ENCODE measurements at places on chromosomes 12 and 14.

- no peak for DNase-seq
Observed at GRCh38 chr12:92340441-92341064, 194.9 kb upstream of the BTG1 start.

GRCh38 chr12:75011120-75011519 is 198.5 kb downstream of the KCNC2 start:
- no peak for DNase-seq

DNA sequence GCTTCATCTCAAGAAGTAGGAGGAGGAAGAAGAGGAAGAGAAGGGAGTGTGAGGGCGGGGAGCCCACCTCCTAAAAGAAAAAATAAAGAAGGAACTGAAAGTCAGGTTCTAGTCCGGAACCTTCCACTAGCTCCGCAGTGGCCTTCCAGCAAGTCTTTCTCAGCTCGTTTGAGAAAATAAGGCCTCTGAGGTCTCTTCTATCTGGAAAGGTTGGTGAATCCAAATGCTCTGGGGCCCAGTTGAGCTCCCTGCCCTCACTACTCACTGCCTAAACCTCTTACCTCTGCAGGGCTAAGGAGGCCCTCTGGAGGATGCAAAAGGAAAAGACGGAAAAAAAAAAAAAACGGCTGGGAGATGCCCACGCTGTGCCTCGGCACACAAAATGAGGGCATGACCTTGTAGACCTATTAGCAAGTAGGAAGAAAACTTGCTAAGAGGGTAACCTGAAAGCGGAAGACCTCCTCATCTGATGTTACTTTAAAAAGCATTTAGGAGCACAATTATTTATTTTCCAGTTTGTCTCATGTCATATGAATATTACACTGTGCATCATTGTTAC is 35.9 kb downstream of the FBLN5 start:
- peak; percentile 34 for DNase-seq

- DNase-seq = no peak
Observed at GRCh38 chr14:95647926-95648325, 38.3 kb upstream of the TCL1B start.

DNA sequence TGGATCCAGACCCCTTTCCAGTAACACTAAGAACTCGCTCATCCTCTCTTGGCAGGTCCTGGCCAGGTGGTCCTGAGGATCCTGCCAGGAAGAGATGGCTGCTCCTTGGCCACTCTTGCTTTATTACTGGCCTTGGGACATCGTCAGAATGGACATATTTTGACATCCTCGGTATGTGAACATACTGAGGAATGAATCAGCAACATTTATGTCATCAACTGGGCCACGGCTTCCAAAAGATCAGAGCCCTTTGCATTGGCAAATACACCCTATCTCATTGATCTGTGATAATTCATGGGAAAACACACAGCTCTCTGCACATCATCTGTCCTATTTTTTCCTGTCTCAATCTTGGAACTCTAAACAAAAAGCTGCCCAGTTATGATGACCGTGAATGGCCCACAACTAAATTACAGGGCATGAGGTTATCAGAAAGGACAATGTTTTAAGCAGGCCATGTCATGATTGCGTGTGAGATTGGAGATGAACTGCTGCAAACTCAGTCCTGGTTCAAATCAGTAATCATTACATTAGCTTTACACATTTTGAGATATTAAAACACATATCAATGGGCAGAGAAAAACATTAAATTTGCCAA is 1325.8 kb downstream of the AACS start:
- no peak for DNase-seq

GRCh38 chr14:29102996-29103395 is 336.4 kb downstream of the FOXG1 start:
- no peak for DNase-seq

- no peak for DNase-seq
Observed at GRCh38 chr12:5856692-5857091, 88.4 kb downstream of the ANO2 start.

DNA sequence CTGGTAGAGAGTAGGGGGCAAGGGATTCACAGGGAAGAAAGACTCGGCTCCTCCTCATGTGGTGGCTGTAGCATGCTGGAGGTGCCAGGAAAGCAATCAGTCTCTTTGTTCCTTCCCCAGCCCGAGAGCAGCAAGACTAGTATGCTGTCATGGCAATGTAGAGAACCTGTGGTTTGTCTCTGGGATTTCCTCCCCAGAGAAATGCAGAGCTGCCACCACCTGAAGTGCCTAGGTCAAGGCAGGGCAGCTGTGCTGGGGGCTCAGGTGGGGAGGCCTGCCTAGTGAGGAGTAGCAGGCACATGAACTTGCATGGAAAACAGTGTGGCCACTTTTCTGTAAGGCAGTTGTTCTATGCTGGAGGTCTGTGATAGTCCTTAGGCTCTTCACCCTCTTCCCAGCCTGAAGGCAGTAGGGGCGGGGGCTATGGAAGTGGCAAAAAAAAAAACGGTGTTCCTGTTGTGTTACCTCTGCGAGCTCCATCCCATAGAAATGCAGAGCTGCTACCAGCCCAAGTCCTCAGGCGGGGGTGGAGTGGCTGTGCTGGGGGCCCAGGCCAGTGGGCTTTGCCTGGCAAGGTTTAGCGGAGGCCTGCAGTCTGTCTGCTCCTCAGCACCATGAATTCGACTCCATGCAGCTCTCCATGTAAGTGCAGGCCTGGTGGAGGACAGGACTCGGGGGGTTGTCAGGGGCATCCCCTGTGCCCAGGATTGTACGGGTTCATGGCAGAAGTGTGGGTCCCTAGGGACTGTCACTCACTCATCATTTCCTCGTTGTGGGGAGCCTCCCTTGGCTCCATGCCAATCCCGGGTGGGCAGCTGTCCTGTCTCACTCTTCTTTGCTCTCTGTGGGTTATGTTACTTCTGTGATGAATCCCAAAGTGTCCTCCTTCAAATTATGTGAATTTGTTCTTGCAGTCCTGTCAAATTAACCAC is 4.1 kb upstream of the CLEC4D start:
- no peak for DNase-seq

DNA sequence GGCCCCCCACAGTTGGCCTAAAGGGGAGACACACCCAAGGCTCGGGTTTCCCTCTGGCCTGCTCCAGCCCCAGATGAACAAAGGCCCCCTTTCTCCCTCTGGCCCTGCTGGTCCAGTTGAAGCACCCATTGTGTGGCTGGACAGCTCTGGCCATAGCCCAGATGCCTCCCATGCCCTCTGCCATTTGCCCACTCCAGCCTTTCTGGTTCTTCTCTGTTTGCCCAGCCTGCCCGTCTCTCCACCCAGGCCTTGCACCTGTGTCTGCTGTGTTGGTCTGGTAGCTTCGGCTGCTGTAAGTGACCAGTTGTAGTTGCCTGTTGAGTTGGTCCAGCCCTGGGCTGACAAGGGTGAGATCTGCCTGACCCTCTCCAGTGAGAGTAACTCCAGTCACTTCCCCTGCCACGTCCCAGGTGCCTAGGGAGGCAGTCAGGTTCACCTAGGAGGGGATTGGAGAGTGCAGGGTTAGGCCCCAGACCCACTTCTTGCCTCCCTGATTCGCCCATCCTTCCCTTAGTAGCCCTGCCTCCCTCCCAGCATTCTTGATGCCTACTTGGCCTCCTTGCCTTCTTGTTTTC is 3.0 kb downstream of the B4GALNT1 start:
- DNase-seq = no peak

GRCh38 chr14:24246765-24247212 is 4.4 kb upstream of the TINF2 start:
- DNase-seq = no peak

- DNase-seq = no peak
Observed at GRCh38 chr12:113698510-113698858, 226.8 kb upstream of the LHX5 start.

DNA sequence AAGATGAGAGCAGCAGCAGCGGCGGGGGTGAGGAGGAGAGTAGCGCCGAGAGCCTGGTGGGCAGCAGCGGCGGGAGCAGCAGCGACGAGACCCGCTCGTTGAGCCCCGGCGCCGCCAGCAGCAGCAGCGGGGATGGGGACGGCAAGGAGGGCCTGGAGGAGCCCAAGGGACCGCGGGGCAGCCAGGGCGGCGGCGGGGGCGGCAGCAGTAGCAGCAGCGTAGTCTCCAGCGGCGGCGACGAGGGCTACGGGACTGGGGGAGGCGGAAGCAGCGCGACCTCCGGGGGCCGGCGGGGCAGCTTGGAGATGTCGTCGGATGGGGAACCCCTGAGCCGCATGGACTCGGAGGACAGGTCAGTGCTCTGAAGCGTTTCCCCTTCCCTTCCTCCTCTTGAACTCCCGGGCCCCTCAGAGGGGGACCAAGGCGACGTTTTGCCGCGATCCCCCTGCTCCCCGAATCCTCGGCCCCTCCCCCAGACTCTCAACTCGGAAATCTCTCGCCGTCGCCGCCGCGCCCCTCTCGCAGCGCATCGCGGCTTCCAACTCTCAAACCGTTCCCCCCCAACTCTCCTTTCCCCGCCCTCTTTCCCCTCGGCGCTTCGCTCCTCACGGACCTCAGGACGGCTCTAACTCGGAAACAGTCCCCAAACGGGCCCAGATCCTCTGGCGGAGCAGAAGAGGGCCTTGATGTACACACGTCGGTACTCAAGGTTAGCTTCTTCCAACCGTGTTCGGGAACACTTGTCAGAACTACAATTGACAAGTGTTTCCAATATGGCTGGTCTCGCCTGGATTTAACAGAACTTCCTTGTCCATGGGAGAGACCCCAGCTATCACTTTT is 947 bp downstream of the AEBP2 start:
- peak; percentile 58 for DNase-seq

DNA sequence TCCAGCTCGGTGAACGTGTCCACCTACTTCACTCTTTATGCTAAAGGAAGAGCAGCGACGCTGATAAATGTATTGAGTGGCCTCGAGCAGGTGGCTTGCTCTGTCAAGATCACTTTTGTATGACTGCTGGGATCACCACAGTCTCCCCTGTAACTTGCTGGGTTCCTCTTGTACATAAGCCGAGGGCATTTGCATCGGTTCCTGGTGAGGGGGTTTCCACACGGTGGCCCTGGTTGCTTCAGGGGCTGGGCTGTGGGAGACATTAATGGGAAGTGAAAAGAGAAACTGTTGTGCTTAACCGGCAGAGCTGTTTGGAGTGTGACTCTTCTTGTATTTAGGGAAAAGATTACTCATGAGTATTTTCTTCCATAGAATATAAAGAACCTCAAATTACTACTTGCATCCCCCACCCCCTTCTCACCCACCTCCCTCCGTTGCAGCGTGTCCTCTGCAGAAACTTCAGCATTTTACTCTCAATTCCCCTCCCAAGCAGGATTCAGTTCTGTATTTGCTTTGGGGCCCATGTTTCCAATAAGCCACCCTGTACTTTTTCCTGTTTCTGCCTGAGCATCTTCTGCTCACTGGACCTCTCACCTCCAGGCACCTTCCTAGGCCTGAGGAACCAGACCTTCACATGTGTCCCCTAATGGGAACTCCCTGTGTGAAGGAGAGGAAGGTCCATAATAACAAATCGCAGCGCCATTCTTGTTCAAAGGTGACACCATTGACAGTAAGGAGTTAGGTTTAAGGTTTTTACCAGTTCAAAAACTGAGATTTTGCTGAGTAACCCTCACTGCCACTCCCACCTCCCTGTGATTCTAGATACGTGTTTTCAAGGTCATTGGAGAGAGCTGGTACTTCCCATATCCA is 187.0 kb downstream of the ETV6 start:
- DNase-seq = no peak

DNA sequence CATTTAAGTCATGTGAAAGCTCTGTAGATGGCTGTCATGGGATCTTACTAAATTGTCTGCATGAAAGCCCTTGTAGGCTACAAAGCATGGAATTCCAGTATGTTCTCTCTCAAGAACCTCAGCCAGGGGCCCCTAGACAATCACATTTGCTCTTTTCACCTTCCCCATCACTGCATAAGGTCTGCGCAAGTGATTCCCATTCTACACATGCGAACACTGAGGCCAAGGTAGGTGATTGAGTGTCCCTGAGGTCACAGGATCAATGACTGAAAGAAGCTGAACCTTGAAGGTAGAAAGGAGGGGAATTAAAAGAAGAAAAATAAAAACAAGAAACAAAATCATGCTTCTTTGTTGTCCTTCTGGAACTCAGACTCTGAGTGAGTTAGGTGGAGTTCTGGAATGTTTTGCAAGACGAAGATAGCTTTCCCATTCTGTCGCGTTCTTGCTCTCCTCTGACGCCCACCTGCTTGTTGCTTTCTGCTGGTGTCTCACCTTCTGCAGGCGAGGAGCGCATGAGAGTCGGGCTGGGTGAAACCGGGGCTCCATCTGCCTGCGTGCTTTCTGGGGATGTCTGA is 79.9 kb downstream of the SPRING1 start:
- DNase-seq = no peak

- DNase-seq = no peak
Observed at GRCh38 chr12:105231396-105231795, 4.6 kb downstream of the APPL2 start.

DNA sequence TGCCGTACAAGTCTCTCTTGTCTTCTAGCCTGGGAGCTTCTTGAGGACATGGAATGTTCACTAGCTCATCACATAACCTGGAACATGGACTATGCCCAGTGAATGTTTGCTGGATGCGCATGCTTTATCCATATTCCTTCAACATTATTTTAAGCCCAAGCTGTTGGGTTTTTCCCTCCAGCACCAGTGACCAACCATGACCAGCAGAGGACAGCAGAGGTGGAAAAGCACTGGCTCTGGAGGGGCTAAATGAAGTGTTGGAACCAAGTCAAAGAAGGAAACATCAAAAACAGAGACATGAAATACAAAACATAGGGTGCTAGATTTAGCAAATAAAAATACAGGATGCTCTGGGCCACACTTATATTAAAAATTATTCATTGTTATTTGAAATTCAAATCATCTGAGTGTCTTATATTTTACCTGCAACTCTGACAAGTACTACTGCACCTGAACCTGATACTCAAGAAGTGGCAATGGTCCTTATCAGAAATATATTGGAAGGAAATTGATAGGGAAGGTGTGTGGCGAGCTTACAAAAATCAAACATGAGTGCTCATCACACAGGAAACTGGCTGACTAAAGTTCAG is 23.1 kb upstream of the HELB start:
- peak; percentile 19 for DNase-seq

DNA sequence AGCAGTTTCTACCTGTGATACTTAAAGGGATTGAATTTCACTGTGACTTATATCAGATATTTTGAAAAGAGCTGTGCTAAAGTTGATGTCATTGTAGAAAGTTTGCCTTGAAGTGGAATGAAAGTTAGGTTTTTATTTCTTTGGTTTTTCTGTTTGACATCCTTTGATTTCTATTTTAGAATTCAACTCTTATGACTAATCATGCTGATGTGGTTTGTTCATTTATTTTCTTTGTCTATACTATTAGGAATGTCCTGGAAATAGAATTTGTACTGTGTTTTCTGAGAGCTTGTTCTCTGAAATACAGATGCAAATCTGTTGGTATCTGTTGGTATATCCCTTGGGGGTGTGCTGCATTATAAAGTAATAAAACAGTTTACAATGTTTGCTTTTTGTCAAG is 3.3 kb downstream of the CNOT2 start:
- peak; percentile 42 for DNase-seq

GRCh38 chr12:52246720-52247621 is 13.9 kb downstream of the KRT7 start:
- DNase-seq = no peak

DNA sequence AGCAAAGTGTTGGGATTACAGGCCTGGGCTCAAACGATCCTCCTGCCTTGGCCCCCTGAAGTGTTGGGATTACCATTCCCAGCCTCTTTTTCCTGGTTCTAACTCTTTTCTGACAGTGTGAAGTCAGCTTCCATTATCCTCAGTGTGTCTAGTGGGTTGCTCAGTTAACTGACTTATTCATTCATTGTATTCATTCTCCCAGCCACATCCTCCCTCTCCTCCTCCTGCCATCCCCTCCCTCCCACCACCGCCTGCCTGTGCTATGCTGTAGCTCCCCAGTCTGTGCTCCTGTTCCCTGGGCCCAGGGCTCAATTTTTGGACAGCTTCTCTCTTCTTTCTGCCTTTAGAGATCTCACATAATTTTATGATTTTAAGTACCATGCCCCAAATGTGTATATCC is 19.4 kb downstream of the ATP6V0A2 start:
- no peak for DNase-seq
